ENCODE measurements at places on chromosomes 11 and 22. TPM values are rescaled to one million over a fixed set of nuclear protein-coding genes. Genes with fewer than 3 reads are reported as not detected.
A peak's percentile ranks its signal among the peaks of the same experiment; 100 is the strongest.

DNA sequence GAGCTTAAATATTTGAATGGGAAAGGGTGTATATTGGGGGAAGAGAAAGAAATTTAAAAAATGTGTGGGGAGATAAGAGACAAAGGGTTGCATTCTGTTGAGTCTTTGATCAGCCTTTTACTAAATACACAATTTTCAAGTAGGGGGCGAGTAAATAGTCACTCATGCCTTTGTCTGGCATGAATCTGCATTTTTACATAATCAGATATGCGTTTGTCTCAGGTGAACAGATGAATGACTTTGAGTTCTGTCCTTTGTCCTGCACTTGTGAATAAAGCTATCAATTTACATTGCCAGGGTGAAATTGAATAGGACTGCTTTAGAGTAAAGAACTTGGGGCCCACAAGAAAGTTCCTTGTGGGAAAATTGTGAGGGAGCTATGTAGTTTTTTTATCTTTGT lies 523.6 kb upstream of the LUZP2 start:
- no peak for DNase-seq

DNA sequence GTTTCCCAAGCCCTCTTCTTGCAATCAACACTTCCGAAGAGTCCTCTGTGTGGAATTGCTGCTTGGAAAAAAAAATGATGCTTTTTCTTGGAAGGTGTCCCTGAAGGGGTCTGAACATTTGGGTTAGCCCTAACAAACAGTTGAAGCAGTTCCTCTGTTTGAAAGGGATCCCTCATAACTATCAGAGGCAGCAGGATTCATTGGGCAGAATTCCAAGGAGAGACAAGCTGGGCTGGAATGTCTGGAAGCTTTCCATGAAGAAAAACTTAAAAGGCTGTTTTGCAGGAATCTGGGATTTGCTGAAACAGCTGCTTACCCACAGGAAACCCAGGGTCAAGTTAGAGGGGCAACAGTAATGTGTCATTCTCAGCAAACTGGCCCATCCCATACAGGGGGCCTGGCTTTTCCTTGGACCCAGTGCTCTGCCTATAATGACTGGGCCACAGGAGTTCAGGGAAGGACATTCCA lies 3.1 kb downstream of the CSNK2A3 start:
- DNase-seq = no peak

DNA sequence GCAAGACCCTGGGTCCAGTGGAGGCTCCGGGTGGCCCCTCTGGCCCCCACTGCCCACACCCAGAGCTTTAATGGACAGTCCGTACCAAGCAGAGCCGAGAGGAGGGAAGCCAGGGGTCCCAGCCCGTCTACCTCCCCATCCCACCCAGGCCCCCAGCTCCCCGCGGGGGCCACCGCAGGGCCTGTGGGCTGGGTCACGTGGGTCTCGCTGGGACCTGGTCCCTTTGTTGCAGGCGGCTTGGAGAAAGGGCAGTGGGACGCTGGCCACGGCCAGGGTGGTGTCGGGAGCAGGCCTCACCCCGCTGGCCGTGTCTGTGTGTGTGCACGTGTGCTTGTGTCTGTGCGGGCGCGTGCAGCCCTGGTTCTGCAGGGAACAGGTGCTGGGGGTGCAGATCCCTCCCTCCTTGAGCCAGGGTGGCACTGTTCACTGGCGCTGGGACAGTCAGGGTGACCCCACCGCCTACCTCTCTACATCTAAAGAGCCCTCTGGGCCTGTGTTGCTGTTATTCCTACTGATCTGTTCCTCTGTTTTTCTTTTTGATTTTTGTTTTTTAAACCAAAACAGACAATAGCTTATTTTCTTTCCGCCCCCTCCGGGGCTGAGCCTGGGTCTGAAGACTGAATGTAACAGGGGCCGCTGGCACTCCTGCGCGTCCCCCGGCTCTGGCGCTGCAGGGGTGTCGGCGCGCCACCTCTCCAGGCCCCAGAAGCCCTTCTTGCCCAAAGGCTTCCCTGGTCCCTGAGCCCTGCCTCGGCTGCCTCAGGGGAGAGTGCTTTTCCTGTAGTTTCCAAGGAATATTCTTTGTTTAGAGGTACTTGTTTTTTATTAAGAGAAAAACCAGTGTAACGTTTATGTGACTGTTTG lies 20.1 kb upstream of the TMEM191C start:
- DNase-seq = peak; percentile 53

DNA sequence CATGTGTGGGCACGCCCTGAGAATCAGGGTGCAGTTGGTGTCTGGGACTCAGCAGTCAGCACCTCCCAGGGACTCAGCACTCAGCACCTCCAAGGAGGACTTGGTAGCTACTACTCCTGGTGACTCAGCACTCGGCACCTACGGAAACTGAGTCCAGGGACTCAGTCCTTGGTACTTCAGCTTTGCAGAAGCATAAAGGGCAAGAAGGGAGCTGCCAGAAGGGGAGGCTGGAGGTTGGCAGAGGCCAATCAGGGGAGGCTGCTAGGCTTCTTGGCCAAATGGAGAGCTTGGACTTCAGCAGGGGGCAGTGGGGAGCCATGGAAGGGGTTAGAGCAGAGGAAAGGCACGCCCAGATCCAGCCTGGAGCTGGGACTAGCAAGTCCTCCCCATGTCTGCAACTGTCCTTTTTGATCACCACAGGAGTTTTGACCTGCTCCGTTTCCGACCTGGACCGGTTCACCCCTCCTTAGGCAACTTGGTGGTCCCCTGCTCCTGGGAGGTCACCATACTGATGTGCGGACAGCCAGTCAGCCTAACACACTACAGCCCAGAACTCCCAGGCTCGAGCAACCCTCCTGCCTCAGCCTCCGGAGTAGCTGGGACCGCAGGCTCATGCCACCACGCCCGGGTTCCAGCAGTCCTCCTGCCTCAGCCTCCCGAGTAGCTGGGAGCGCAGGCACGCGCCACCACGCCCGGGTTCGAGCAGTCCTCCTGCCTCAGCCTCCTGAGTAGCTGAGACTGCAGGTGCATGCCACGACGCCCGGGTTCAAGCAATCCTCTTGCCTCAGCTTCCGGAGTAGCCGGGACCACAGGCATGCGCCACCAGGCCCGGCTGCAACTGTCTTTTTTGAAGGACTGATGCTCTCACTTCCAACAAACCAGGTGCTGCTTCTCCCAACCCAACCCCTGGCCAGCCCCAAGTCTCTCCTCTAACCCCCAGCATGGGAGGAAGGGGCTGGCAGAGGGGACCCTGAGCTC lies 1.5 kb downstream of the ANO9 start:
- DNase-seq = no peak

DNA sequence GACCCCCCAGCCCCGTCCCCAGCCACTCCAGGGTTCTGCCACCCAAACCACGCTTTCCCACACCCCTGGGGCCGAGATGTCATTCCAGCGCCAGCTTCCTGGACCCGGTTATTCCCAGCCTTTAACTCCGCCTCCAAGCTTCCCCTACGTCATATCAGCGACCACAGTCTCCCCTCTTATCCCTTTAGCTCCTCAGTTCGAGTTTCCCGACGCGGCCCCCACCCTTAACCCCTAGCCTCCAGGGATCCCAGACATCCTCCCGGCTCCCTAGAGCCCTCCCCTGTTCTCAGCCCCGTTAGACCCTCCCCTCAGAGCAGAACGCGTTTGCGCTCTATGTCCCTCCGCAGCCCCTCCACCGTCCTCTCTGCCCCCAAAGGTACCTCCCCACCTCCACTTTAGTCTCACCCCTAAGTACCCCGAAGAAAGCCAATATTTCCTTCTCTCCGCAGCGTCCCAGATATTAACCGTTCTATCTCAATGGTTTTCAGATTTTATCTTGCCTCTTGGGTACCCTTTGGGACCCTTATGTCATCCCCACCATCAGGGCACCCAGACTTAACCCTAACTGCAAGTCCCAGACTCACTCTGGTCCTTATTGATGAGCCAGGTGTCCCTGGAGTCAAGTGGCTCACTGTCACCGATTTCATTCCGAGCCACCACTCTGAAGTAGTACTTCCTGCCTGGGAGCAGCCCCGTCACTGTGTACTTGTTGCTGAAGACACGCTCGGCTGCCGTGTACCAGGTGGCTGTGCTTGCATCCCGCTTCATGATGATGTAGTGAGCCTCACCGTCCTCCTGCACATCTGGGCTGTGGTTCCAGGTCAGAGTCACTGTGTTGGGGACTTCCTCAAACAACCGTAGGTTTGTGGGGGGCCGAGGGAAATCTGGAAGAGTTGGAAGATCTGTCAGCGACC lies 8.0 kb downstream of the TMEM86A start:
- no peak for DNase-seq

DNA sequence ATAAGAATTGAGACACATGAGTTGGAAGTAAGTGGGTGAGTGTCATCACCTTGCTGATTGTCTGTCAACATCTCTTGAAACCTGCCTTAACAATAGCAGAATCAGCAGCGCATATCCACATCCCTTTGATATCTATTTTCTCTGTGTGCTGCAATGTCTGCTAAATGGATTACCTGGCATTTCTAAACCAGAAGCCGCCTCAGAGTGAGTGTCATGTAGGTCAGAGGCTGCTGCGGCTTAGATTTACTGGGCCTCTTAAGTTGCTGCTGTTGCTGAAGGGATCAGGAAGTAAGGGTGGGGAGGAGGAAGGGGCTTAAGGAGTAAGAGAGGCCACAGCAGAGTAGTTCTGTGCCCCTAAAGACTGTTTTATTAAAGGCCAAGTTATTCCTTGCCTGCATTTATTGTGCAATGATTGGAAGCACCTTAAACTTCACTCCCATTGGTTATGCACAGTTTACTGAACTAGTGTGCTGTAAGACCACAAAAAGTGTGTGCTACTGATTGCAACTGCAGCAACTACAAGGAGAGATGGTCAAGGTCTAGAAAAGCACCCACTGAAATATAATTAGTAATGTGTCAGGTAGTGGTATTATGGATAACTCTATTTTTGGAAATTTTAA lies 29.8 kb upstream of the TMEM41B start:
- no peak for DNase-seq

- no peak for DNase-seq
Measured at GRCh38 chr22:24144778-24145085, 36.6 kb upstream of the SUSD2 start.

GRCh38 chr22:23305922-23306374 lies 125.6 kb downstream of the BCR start:
- DNase-seq = peak; percentile 70

DNA sequence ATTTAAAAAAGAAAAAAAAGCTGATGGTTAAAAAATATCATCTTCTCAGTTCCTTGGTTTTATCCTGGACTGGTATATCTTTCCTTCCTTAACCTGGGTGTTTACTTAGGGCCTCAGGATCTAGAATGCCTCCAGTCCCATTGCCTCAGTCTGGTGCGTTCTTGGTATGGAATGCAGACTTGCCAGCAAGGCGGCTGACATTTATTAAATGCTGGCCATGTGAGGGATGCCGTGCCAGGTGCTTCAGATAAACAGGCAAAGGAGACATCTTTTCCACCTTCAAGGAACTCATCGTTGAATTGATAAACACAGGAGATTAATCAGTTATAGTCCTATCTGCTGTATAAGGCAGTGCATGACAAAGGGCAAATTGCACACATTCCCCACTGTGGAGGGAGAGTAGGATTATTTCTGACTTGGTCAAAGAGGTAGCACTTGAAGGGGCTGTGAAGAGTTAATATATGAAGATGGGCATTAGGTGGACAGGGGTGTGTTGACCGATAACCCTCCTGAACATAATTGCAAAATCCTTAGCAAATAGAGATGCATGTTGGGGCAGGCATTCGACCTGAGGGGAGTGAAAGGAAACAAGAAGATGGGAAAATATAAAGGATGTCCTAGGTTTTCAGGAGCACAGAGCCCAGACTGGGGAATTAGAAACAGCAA lies 54.4 kb downstream of the ALX4 start:
- no peak for DNase-seq

- no peak for DNase-seq
Measured at GRCh38 chr22:31943206-31943977, 943 bp upstream of the YWHAH start.

GRCh38 chr11:2509481-2510001 lies 64.7 kb downstream of the KCNQ1 start:
- DNase-seq = peak; percentile 64

DNA sequence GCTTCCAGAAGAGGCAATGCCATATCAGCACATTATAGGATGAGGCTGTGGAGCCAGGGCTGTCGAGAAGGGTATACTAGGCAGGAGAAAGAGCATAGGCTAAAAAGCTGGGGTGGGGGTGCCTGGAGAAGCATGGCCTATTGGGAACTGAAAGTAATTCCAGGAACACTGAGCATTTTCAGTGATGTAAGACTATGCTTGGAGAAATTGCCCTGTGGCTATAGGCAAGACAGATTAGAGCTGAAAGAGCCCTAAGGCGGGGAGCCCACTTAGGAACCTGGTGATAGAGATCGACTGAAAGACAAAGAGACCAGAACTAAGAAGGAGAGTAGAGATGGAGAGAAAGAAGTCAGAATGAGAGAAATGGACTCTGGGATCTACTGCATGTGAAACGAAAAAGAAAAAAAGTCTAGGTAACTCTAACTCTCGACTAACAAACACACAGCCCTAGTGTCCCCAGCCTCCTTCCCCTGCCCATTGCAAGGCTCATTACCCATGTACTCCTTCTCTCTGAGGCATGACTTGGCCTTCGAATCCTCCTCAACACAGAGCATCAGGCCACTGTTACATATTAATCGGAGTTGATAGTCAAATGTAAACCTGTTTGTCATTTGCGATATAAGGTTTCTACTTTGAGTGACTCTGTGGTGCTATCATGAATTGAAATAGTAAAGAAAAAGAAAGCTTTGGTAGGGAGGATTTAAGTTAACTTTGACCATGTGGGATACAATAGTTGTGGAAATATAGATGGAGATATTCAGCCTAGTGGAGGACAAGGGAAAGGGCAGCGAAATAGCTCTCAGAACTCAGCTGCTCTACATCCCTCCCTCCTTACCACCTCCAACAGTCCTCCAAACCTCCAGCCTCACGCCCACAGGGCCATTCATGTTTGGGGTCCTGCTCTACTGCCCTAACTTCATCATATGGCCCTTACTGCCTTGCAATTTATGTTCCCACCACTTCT lies 52.3 kb upstream of the BMAL1 start:
- DNase-seq = no peak

- DNase-seq = peak; percentile 60
Measured at GRCh38 chr22:39209756-39210155, 35.0 kb downstream of the PDGFB start.

DNA sequence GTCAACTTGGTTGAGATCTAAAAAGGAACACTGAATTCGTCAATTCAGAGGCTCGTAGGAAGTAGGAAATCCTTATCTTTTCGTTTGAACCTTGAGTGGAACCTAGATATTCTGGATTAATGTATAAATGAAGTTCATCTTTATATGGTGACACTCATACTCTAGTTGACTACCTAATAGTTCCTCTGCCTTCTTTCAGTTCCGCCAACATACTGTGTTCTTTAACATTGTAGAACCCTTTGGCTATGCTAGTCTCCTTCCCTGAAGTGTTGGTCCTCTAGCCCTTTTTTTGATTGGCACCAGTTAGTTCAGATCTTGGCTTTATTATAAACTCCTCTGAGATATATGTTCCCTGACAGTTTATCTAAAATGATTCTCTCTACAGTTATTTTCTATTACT lies 1.5 kb downstream of the ATM start:
- DNase-seq = no peak

Gene C11orf65
- total RNA-seq = 0.46 TPM

Gene SLC22A8
- not detected for total RNA-seq

Gene OSBPL5
- total RNA-seq = 52.6 TPM

Gene YPEL4
- 6.9 TPM for total RNA-seq

Gene KRTAP5-9
- not detected for total RNA-seq

Gene TECTA
- 0.87 TPM for total RNA-seq

Gene CHRNA10
- 1.2 TPM for total RNA-seq

Gene C1QTNF5
- total RNA-seq = 47.6 TPM

Measured in upper lobe of right lung (tissue), 1 donor.